Activated CD4-positive, alpha-beta T cell treated with anti-CD3 and anti-CD28 coated beads, Interleukin-2, amount 50 U/mL, for 48 hours (primary cell): ENCODE measurements at places on chromosomes 11 and 22.

DNA sequence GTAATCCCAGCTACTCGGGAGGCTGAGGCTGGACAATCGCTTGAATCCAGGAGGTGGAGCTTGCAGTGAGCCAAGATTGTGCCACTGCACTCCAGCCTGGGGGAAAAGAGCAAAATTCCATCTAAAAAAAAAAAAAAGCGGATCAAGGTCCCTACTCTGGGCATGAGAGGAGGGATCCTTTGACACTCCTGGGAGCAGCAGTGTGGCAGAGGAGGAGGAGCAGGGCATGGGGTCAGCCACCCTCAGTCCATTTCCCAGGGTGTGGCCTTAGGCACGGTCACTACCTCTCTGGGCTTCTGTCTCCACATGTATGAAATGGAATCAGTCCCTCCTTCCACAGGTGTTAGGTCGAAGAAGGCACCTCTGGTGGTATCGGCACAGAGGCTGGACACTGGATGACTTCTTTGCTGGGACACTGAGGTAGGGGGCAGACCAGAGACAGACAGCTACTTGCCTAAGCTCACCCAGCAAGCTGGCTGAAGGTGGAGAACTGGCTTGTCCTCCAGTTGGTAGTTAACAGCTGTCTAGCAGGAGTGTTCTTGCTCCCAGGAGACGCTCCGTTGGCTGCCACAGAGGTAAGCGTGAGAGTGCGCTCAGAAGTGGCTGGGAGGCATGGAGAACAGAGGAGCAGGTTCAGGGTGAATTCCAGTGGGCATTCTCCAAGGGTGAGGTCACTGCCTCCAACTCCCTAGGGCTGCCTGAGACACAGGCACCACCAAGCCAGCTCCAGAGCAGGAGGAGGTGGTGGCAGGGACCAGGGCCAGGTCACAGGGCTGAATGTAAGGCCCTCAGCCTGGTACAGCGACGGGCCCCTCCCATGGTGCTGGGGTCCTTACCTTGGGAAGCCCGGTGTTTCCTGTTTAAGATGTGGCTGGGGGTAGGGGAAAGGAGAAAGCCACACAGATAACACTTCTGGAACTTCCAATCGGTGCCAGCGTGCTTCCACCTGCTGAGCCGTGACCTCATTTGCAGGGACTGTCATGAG, 19.5 kb downstream of the TXN2 start:
- no peak for DNase-seq

- DNase-seq, result peak; percentile 38
Measured at GRCh38 chr11:116217006-116217405, 555.8 kb downstream of the BUD13 start.

GRCh38 chr11:64025205-64025604, 10.5 kb upstream of the FLRT1 start:
- no peak for DNase-seq

GRCh38 chr11:131370090-131370751, at the start of gene NTM:
Gene NTM, plus strand, starts transcription at chr11:131370615.
- DNase-seq, result no peak

GRCh38 chr11:7473717-7474116, 11.6 kb upstream of the OLFML1 start:
- no peak for DNase-seq

- no peak for DNase-seq
Measured at GRCh38 chr11:106524436-106524835, 447.0 kb downstream of the AASDHPPT start.

DNA sequence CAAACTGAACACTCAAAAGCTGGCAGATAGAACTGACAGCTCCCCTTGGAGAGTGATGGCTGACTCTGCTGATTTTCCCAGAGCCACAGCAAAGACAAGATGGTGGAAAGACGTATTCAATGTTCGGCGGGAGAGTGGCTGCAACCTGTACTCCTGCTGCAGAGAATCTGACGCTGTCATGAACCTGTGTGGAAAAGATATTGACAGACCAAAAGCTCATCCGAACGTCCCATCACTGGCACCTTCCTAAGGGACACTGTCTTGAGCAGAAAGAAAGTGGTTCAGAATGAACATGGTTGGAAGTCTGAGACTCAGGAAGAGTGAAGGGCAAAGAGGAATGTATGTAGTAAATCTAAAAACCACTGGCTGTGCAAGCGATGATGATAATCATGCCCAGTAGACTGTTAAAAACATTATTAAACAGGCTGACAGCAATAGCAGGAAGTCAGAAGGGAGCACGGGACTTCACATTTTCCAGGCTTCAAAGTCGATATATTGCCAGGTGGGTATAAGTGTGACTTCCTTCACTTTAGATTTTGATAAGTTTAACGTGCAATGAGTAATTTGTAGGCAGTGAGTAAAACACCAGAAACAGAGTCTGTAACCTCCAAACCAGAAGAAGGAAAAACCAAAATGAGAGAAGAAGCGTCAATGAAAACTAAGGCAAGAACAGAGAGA, 6.2 kb upstream of the IL17REL start:
- peak; percentile 50 for DNase-seq

DNA sequence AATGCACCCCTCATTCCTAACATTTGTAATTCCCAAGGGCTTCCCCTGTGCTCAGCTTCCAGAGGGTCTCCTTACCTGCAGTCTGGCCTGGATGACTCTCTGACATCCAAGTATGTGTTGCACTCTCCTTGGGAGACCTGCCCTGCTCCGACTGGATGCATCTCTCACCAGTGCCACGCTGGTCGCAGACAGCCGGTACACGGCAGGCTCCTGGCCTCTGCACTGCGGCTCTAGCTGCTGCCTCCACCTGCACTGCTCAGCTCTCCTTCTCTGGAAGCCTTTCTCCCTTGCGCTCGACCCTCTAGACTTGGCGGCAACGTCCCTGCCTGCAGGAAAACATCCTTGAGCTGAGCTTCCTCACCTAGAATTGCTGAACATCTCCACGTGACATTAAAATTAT, 685.9 kb downstream of the BRD1 start:
- no peak for DNase-seq

DNA sequence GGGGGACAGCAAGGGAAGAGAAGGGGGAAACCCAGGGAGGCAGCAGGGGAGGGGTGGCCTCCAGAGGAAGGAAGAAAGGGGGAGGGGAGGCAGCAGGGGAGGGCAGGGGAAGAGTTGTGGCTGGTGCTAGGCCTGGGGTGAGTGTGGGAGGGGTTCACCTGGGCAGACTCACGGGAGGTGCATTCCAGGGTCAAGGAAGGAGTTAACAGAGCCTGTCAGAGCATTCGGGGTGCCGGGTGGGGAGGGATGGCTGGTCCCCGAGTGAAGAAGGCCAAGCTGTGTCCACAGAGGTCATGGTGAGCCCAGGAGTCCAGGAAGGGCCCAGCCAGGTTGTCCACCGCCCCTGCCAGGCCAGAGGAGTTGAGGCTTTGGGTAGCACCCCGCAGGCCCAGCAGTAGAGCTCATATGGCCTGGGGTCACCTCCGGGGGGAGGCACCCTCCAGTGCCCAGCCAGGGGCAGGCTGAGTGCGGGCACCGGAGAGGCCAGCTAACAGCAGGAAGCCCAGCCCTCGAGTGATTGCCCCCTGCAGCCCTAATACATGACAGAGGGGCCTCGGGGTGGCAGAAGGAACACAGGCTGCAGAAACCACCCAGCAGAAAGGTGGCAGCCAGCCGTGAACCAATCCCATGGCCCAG, 31.1 kb upstream of the PPARA start:
- DNase-seq, result no peak

DNA sequence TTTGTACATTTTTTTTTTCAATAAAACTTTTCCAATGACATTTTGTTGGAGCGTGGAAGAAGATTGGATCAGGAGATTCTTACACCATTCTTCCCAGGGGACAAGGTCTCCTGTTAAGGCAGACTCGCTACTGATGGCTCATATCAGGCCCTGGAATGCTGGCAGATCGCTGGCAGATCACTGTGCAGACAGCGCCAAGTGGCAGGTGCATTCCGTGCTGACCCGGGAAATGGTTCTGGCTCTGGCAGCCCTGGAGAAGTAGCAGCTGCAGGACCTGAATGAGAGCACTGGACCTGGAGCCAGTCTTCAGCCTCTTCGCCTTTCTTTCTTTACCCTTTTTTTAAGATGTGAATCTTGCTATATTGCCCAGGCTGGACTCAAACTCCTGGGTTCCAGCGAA, 10.7 kb downstream of the SERPINH1 start:
- DNase-seq, result no peak

DNA sequence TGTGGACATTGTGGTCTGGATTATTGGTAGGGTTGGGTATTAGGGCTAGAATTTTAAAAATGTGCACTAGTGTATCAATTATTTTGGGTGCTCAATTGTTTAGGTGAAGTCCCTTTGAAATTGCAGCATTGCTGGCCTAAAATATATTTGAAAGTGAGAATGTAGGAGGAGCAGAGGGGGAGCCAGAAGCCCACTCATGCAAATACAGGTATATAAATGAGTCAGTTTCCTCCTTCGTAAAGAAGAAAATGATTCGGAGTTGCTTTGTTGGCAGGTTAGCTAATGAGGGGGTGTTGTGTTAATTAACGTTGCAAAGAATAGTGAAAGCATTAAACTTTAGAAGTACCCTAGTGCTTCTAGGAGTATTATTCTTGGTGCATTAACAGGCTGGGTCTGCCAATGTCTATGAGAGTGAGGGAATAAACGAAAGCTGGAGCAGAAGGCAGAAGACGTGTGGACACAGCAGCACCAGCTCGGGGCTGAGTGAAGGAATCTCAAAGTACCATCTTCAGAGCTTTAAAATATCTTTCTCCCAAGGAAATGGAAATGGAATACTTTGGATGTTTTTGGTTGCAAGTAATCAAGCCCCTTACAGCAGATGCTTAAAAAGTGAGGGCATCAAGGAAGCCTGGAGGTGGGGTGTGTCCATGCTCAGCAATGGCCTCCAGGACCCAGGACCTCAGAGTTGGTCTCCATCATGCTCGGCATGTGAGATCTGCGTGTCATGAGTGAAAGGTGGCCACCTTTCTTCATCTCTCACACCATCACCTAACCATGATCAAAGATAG, 522.9 kb downstream of the NTM start:
- DNase-seq, result no peak

- DNase-seq, result no peak
Measured at GRCh38 chr11:44684859-44685281, 41.9 kb upstream of the TSPAN18 start.

DNA sequence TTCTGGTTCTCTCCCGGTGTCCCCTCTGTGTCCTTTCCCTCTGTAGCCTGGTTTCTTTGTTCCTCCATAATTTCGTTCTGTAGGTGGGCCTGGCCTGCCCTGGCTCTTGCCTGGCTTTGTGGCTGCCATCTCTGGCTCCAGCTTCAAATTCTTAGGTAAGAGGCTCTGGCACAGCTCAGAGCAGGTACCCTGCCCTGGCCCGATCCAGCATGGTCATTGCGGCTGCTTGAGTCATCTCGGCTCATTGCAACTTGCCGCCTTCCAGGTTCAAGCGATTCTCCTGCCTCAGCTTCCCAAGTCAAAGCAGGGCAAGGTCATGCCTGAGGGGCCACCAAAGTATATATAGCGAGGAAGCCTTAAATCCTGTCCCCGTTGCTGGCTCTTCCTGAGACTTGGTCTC, 76.0 kb downstream of the OSBP2 start:
- DNase-seq, result no peak

GRCh38 chr11:100682247-100682969, 4.7 kb upstream of the ARHGAP42 start:
- DNase-seq, result no peak

DNA sequence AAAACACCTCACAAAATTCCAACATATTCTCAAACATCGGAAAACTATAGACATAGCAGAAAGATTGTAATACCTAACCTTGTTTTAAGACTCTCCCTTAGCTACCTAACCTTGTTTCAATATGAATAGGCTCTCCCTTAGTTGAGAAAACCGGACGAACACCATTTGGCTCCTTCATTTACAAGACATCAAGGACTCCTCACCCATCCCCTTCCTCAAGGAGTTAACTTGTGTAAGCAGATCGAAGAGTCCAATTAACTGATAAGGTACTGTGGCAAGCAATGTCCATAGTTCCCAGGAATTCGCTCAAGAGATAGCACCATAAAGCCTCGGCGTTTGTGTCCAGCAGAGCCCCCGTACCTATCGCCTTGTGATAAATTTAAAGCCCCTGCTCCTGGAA, 4.6 kb upstream of the ACRV1 start:
- no peak for DNase-seq

DNA sequence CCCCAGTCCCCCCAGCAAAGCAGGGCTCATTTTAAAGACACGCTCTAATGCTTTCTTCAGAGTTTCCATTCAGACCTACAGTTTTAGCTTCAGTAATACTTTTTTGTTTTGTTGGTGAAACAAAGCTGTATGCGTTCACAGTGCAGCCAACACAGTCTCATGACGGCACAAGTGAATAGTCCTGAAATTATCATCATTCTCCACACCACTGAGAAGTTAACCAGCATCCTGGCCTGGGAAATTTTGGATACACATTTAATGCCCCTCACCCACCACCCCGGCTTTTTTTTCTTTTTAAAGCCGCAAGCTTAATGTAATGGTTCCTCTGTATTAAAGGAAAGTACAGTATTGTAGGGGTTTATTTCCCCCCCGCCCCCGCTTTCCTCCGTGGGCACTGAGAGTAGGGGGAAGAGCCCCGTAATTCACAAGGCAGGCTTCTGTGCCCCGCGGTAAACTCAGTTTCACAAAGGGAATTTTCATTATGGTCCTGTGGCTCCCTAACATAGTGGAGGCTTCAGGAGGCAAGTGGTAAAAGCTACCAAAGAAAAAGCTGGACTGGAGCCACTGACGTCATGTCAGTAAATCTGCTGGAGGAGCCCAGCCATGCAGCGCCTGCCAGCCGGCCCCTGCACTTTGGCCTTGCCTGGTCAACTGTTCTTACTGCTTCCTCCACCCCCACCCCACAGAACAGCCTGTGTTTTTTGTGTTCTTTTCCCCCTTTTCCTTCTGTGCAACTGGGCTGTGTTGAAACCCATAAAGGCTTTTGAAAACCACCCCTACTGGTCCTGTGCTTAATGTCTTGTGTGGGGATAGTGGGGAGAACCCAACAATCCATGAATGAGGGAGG, 18.2 kb downstream of the TEAD1 start:
- no peak for DNase-seq
